ENCODE measurements at places on chromosomes 7 and 10. TPM values are rescaled to one million over a fixed set of nuclear protein-coding genes. Genes with fewer than 3 reads are reported as not detected.

DNA sequence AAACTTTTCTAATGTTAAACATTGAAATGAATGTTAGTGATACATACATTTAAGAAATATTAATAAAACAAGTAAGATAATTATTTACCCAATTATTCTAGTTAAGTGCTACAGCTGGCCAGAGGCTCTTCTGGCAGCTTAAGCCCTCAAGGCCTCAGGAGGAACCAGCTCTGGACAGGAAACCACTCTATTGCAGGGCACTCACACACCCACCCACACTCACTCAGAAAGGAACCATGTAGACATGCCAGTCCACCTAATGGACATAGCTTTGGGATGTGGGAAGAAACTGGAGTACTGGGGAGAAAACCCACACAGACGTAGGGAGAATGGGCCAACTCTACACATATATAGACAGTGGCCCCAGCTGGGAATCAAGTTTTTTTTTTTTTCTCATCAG, 28.2 kb downstream of the UMAD1 start:
- H3K4me1 ChIP-seq, result peaks cover 12% of the 10 kb centered on the region
- H3K27ac ChIP-seq, result no peak overlapping the region
- no peaks in the 10 kb centered on the region for H3K27me3 ChIP-seq
- no peaks in the 10 kb centered on the region for H3K36me3 ChIP-seq
- no peak overlapping the region for H3K4me3 ChIP-seq
- DNase-seq, result no peak

DNA sequence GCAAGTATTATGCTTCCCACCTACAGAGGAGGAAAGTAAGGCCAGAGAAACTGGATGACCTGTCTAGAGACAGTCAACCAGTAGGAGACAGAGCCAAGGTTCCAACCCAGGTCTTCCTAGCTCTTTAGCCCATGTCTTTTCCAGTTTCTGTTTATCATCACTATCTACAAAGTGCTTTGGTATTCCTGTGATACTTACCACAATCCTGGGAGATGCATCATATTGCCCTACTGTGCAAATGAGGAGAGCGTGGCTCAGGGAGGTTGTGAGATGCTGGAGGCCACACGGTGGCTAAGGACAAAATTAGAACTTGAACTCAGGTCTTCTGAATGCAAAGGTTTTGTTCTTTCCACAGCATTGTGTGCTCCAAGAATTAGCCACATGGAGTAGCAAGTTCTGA, 11.2 kb upstream of the PLEKHA1 start:
- H3K27me3 ChIP-seq, result no peaks in the 10 kb centered on the region

Gene ATP5F1C
- polyA plus RNA-seq, result 105 TPM

DNA sequence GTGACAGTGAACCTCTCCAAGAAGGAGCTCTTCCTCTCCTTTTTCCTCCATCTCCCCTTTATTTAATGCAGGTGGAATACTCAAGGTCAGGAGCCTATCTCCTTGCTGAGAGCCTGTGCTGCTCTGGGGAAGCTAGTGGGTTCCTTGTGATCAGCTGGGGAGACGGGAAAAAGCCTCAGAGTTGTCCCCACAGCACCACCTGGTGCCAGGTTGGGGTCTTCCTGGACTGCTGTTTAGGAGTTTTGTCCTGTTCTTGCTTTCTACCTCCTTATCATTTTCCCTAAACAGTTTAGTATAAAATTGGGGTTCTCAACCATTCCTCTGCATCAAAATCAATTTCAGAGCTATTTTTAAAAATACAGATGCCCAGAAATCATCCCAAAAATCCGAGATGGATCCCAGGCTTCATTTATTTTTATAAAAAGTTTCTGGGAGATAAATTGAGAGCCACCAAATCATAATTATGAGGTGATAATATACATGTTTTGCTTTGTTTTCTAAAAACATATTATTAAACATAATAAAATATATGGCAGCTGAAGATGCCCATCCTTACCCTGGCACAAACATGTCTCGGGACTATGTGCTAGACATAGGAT, 44.3 kb downstream of the MACC1 start:
- H3K36me3 ChIP-seq, result no peaks in the 10 kb centered on the region
- no peak overlapping the region for H3K27ac ChIP-seq
- H3K27me3 ChIP-seq, result no peaks in the 10 kb centered on the region
- H3K4me3 ChIP-seq, result no peak overlapping the region

All from CD14-positive monocyte (primary cell).